Activated gamma-delta T cell (primary cell): ENCODE measurements at places on chromosomes 3 and 15.

DNA sequence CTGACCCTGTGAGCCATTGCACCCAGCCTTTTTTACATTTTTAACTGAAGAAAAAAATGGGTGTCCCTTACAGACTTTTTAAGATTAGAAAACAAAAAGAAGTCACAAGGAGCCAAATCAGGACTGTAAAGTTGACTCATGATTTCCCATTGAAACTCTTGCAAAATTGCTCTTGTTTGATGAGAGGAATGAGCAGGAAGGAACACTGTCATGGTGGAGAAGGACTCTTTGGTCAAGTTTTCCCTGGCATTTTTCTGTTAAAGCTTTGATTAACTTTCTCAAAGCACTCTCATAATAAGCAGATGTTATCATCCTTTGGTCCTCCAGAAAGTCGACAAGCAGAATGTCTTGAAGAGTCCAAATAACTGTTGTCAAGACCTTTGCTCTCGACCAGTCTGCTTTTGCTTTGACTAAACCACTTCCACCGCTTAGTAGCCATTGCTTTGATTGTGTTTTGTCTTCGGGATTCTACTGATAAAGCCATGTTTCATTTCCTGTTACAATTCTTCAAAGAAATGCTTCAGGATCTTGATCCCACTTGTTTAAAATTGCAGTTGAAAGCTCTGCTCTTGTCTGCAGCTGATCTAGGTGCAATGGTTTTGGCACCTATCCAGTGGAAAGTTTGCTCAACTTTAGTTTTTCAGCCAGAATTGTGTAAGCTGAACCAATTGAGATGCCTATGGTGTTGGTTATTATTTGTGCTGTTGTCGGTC is 369.4 kb downstream of the MAGI1 start:
- no peak for DNase-seq

- DNase-seq = no peak
Measured at GRCh38 chr15:68149059-68149458, 56.1 kb downstream of the CALML4 start.

GRCh38 chr15:22811640-22812039 is 25.2 kb downstream of the NIPA1 start:
- DNase-seq = no peak

GRCh38 chr15:78915341-78916087 is 29.3 kb downstream of the CTSH start:
- DNase-seq = no peak

DNA sequence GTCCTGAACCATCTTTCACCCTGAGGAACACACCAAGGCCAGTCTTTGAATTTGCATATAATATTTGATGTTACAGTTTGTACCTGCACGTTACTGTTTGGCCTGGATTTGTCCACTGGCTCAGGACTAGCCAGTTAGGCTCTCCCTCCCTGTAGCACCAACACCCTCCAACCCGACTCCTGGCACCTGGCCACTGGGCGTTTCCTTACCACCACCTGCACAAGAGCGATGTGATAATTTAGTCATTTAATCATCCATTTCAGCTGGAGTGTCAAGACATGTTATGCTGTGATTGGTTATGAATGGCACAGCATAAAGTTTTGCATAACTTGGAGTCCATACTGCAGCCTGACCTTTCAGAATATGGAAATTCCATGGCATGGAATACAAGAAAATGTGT is 242.4 kb downstream of the KCNMB2 start:
- DNase-seq = no peak

DNA sequence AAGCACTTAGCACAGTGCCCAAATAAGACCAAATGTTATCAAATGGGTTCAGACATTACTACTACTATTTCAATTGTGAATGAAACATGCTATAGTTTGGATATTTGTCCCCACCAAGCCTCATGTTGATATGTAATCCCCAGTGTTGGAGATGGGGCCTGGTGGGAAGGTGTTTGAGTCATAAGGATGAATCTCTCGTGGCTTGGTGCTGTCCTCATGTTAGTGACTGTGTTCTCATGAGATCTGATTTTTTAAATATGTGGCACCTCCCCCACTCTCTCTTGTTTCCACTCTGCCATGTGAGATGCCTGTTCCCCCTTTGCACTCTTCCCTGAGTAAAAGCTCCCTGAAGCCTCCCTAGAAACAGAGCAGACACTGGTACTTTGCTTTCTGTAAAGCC is 148.7 kb upstream of the TGFBR2 start:
- no peak for DNase-seq
